ENCODE measurements at places on chromosomes 6 and 20. TPM values are rescaled to one million over a fixed set of nuclear protein-coding genes. Genes with fewer than 3 reads are reported as not detected.

GRCh38 chr6:87699576-87699975 is 2.5 kb downstream of the AKIRIN2 start:
- DNase-seq: no peak

GRCh38 chr20:37644605-37645004 is 49.2 kb upstream of the CTNNBL1 start:
- no peak for DNase-seq

- no peak for DNase-seq
Measured at GRCh38 chr6:107972413-107973096, 14.5 kb upstream of the SEC63 start.

DNA sequence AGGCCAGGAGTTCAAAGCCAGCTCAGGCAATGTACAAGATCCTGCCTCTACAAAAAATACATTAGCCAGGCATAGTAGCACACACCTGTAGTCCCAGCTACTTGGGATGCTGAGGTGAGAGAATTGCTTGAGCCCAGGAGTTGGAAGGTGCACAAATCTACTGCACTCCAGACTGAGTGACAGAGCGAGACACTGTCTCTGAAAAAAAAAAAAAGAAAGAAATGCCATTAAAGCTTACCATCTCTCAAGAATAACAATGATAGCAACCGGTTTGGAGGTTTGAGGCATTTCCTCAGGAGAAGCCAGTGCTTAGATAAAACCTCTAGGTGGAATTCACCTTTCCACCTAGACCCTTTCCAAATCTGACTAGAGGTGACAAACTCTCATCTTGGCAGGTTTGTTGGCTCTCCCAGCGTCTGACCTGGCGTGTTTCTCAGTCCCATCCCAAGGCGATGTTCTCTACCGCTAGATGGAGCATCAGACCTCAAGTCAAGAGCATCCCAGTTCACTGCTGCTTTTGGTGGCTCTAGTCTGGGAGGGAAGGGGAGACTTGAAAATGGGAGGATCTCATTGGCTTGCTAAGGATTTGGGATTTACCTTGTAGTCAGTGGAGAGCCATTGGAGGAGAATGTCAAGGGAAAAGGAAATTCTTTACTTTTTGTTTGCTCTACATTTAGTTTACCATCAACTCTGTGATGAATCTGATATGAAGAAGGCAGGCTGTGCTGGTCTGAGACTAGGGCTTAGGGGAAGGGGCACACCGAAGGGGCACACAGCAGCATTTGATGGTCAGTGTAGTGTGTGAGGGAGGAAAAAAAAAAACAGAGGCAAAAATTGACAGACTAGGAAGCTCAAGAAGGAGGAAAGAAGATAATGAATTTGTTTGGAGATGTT is 67.9 kb downstream of the NCOA7 start:
- DNase-seq: no peak

- DNase-seq: no peak
Measured at GRCh38 chr6:34514593-34515472, 41.3 kb downstream of the SPDEF start.

GRCh38 chr6:33298773-33299236 is at the start of gene RGL2:
Gene RGL2, minus strand, starts transcription at chr6:33298942. Its CDS starts 332 bp downstream, at chr6:33298610.
- peak; percentile 54 for DNase-seq

The HMGN3 gene
- 35.8 TPM for total RNA-seq

The ZNF133 gene
- total RNA-seq: 7.2 TPM

DNA sequence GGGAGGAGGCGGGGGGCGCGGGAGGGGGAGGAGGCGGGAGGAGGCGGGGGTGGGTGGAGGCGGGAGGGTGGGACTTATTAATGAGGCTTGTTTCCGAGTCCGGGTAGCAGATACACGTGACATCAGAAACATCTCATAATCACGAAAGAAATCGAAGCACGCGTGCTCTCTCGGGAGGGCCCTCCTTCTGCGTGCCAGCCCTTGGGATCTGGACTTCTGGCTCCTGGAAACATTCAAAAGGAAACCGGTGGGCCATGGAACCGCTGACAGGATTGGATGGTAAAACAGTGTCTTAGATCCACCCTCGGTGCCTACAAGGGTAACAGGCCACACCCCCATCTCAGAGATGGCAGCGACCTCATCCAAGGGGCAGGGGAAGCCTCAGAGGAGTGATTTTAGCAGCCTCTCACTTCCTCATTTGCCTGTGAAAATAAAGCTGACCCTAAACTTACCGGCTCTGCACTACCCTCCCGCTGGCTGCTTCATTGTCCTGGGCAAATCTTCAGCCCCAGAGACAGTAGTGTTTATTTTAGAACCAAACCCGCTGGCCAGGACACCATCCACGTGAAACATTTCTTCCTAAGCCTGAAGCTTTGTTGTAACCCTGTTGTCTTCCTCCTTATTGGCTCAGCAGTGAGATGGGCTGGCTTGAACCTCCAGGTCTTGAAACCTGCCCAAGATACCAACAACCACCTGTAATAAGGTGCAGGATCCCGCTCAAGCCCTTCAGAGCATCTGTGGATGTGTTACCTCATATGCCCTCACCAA is 97.5 kb downstream of the PSMG4 start:
- peak; percentile 48 for DNase-seq

The HTR1E gene
- not detected for total RNA-seq

GRCh38 chr20:35497780-35498189 is 31.7 kb downstream of the C20orf173 start:
- no peak for DNase-seq

DNA sequence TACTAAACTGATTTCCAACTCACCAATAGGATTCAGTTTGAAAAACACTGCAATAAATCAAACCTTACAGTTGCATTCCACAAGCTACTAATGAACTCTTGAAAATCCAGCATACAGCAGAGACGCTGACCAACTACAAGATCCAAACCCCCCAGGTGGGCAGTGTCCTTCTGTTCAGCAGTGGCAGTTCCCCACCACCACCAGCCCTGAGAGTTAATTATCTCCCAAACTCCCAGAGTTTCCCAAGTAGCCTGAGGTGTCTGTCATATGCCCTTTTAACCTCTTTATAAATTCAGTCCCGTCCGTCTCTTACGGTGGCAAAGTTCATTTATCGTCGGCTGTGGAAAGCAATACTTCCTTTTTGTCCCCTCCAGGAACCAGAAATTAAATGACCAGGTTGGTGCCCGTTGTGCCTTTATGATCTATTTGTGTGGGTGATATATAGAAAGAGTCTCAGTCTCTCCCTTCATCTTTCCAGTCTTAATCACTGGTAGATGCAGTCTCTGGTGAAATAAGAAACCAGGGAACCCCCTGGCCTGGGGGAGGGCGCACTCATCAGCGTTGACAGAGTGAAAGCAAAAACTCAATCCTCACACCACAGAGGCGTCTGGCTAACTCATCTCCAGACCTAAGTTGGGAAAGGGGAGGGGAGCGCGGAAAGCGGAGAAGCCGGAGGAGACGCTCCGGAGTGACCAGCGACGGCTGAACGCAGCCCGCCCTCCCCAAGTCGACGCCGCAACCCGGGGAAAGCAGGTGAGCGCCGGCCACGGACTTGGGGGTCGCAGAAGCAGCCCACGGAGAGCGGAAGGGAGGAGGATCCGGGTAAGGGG is 717 bp downstream of the MRPL14 start:
- DNase-seq: peak; percentile 54

GRCh38 chr6:153090241-153090930 is 40.7 kb downstream of the RGS17 start:
- DNase-seq: no peak

GRCh38 chr20:61292391-61292790 is 40.3 kb downstream of the CDH4 start:
- DNase-seq: no peak

The AIF1 gene
- 33.1 TPM for total RNA-seq

- no peak for DNase-seq
Measured at GRCh38 chr20:49171909-49172308, 16.2 kb downstream of the STAU1 start.

- DNase-seq: no peak
Measured at GRCh38 chr20:36275441-36276189, 30.5 kb upstream of the DLGAP4 start.

DNA sequence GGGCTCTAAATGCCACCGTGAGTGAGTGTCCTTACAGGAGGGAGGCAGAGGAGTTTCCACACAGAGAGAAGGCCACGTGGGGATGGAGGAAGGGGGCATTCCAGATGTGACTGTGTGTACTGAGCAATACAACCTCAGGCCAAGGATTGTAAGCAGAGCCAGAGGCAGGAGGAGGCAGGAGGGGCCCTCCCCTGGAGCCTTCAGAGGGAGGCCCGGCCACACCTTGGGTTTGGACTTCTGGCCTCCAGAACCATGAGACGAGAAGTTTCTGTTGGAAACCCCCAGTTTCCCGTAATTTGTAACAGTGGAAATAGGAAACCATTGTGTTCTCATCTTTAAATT is 9.3 kb upstream of the KIF25 start:
- DNase-seq: no peak

DNA sequence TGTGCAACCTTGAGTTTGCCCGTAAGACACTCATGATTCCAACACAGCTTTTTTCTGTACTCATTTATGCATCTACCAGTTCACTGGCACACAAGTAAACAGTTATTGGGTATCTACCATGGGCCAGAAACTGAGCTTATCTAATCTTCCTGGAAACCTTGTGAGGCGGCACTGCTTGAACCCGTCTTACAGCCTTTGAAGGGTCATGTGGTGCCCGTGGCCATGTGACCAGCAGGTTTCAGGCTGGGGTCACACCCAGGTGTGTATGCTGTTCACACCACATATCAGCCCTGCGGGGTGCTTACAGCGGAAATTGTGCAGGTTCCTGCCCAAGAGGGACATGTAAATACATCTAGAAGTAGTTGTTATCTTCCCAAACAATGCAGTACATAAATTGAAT is 6.1 kb downstream of the THBD start:
- no peak for DNase-seq

GRCh38 chr20:22379472-22379871 is 204.9 kb downstream of the FOXA2 start:
- DNase-seq: no peak

The TOX2 gene
- total RNA-seq: 1.0 TPM

GRCh38 chr6:163320804-163321203 is 93.7 kb upstream of the QKI start:
- DNase-seq: no peak

The PTPRK gene
- total RNA-seq: 2.6 TPM

DNA sequence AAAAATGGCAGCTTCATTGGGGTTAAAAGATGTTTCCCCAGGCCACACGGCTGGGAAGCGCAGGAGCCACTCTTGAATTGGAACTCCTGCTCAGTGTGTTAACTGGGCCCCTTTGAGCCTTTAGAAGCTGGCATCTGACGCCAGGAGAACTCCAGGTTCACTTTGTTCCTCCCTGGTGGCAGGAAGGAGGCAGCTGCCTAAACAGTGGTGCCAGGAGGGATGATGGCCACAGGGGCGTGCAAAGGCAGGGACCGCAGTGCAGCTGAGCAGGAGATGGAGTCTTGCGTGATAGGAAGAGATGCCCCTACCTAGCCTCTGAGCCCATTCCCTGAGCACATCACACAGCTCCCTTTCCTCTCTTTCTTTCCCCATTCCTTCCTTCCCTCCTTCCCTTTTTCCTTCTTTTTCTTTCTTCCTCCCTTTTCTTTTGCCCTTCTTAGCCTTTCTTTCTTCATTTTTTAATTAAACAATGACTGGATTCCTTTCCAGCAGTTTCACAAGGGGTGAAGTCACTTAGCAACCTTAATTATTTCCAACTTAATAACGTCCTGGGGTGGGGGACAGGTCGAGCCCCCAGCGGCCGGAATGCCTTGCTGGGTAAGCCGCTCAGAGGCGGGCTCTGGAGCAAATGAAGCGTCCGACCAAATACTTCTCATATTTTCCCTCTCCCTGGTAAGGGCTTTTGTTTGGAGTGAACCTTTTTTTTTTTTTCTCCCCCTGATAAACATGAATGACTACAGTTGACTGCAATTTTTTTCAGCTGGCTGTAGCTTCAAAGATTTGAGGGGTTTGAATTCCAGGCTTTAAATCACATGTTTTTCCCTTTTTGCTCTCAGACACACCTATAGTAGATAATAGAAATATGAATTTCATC is 20.8 kb upstream of the BMP7 start:
- DNase-seq: no peak

Measured in T-cell (primary cell).